Islet precursor cell (in vitro differentiated cells): ENCODE measurements at places on chromosomes 16 and 17.

DNA sequence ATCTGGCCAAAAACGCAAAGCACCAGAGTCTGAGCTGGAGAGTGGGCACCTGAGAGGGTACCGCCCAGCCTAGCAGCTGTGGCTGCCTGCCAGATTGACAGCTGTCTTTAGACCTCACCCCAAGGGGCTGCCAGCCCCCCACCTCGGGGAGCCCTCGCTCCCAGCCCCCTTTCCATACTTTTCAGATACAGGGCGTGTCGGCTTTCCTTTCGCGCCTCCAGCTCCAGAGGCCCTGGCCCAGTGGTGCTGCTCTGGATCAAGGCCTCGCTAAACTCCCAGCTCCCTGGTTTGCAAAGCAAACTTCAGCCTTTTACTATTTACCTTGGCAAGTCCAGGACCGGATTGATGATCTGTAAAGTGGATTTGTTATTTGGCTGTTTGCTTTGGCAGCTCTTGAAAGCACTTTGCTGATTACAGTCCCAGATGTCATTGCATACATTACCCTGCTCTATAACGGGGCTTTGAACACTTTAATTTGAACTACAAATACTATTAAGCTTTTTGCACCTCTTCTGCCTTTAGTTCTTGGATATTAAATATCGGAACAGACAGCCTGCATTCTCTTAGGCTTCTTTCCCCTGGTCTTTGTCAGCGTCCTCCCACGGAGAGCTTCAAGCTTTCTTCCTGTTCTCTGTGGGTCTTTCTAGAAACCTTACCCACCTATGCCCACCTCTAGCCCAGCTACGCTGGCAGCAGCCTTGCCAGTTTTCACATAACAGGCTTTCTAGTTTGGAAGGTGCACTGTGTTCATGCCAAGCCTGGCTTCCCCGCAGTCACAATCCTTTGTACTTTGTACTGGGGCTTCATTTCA is 63.6 kb upstream of the TBX2 start:
- DNase-seq, result no peak

GRCh38 chr16:85026703-85027102 is 892 bp upstream of the KIAA0513 start:
- no peak for DNase-seq

DNA sequence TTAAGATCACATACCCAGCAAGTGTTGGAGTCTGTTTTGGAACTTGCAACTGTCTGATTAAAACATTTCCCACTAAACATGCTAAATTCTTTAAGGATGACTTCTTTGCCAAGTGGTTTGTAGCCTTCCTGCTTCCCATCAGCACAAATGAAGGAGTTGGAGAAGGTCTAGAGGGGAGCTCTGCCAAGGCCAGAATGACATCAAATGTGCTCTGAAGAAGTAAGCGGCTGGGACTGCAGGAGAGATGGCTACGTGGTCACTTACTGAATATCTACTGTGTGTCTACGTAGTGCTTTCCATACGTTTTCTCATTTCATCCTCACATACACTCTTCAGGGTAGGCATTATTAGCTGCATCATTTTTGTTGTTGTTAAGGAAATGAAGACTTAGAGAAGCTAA is 135.7 kb upstream of the NLRP1 start:
- no peak for DNase-seq

GRCh38 chr17:34869641-34870040 is 91.6 kb downstream of the CCT6B start:
- DNase-seq, result no peak

DNA sequence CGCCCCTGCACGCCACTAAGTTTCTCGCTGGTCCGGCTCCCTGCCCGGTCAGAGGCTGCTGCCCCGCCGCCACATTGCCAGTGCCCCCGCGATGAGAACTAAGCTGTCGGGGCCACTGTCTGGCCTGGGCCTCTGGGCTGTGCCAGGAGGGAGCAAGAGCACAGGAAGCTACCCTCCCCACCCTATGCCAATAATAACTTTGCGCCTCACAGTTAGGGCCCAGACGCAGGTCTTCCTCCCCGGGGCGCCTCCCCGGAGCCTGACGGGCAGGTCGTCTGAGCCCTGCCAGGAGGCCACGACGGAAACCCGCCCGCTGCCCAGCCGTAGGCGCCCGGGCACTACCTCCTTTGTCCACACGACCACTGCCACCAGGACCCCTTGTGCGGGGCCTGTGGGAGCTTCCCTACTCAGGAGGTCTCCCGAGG is 1.5 kb downstream of the ZFPM1 start:
- DNase-seq, result no peak

GRCh38 chr16:55393991-55394390 is 70.0 kb downstream of the IRX6 start:
- no peak for DNase-seq

- no peak for DNase-seq
Observed at GRCh38 chr16:75379911-75380847, 53.1 kb downstream of the CFDP1 start.
